ENCODE measurements at places on chromosomes 16 and 17.

DNA sequence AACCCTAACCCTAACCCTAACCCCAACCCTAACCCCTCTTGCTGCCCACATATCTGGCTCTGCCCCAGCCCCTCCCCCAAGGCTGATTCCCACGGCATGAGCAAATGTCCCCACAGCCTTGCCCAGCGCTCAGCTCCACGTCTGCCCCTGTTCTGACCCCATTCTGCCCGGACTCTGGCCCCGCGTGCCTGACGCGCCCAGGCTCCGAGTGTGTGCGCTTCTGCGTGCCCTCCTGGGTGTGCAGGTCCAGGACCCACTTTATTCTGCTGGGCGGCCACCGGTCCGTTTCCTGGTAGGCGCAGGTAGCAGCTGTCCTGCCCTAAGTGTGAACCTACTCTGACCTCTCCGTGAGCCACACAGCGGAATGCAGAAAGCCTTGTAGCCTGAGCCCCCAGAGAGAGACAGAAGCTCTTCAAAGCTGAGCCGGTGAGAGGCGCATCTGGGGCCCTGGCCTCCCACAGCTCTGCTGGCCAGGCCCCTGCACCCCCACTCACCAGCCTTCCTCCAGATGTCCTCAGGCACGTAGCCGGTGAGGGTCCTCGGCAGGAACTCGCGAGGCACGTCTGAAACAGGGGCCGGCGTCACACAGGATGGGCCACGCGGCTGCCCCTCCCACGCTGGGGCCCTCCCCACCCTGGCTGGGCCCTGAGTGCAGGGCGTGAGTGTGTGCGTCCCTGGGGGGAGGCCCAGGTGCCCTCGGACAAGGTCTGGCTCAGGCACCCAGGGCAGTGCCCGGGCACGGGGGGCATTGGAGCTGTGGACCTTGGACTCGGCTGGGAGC lies 14.0 kb upstream of the PABPN1L start:
- DNase-seq, result no peak

GRCh38 chr17:39813631-39814030 lies 50.5 kb downstream of the IKZF3 start:
- DNase-seq, result peak; percentile 86

DNA sequence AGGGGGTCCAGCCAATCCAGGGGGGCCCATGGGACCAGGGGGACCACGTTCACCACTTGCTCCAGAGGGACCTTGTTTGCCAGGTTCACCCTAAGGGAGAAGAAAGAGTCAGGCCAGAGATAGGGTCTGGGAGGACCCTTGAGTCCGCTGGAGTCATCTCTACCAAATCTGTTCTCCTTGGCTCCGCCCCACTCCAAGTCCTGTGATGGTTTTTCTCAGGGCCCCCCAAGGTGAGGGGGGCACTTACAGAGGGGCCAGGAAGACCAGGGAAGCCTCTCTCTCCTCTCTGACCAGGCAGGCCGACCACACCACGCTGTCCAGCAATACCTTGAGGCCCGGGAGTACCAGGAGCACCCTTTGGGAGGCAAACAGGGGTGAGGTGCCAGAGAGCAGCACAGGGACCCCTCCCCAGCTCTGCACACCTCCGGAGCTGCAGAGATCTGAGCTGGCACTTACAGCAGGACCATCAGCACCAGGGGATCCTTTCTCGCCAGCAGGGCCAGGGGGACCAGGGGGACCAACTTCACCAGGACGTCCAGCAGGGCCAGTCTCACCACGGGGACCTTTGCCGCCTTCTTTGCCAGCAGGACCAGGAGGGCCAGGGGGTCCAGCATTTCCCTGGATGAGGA lies 12.4 kb downstream of the COL1A1 start:
- no peak for DNase-seq

- DNase-seq, result no peak
Measured at GRCh38 chr17:80834893-80835275, 156.8 kb upstream of the CHMP6 start.

DNA sequence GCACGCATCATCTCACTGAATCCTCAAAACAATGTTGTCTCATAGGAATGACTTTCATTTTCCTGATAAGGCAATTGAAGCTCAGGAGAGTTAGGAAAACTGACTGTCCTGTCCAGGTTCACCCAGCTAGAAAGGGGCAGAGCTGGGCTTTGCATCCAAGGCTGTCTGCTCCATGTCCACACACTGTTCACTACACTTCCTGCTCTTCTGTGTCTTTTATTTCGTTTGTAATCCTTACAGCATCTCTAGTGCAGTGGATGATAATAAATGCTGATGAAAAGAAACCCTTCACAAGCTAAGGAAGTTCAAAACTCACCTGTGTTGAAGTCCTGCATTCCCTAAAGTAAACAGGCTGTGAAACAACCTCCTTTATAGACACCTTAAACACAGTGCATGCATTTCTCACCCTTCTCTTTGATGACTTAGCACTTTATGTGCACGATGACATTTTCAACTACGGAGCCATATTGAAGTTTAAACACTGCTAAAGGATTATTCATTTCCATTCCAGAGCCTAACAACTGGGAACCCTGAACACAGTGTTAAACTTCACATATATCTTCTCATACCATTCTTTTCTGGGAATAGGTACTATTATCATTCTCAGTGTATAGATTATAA lies 31.0 kb upstream of the GPR139 start:
- DNase-seq, result no peak

DNA sequence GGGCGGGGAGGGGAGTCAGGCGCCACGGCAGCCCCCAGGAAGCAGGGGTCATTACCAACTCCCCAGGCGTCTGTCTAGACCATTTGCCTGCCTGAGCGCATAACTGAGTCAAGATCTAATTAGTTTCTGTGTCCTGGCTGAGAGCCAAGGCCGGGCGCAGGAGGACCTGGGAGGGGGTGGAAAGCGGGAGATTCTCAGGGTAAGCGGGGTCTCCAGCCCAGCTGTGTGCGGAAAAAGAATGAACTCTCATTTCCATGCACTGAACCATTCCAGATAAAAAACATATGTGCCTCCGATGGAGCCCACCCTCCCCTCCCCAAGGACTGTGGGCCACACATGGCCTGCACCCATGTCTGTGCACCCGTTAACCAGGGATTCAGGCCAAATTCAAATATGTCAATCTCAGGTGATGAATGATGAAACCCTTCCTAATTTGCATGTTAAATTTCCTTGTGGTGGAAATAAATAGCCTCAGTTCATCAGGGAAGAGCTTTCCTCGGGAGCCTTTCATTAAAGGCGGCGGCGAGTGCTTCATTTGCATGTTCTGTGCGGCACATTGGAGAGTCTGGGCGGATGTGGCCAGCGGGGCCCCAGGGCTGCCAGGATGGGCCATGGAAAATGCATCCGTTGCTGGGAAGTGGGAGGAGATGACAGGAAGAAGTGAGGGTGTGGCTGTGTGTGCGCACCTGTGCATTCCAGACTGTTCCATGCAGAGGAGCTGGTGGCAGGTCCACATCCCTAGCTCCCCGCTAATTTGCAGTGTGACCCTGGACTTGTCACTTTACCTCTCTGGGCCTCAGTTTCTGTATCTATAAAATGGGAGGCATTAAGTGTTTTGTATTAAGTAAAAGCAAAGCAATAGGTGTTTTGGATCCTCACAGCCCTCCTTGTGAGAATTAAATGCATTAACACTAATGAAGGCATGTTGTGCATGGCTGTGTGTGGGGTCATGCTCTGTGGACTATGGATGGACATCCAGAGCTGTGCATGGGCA lies 151.1 kb downstream of the SDK2 start:
- DNase-seq, result no peak

- DNase-seq, result no peak
Measured at GRCh38 chr16:10485698-10486382, 94.6 kb downstream of the EMP2 start.

DNA sequence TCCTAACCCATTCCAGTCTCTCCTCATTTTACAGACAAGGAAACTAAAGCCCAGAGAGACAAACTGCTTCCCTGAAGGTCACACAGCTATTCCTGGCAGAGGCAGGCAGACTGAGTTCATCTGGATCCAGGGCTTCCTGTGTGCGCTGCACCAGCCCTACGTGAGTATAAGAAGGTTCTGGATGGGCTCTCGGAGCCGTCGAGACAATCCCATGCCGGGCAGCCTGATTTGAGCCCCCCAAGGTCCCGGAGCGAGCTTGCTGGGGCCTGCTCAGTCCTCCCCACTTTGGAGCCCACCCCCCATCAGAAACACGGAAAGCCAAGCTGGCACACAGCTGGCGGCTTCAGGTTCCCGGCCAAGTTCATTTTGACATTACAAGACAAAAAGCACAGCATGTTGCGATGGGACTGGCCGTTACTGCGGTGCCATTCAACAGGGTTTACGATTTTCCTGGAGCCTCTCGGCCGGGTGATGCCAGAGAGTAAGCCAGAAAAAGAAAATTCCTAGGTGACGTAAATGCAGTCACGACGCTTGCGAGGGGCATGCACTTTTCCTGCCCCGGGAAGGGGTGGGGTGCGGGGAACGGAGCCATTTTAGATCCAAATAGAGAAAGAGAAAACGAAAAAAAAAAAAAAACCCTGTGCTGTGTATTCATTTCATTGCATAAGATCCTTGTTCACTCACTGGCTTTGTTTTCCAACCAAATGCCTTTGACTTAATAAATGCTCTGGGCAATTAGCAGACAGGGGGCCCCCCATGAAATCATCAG lies 167.1 kb upstream of the FOXF1 start:
- DNase-seq, result no peak

DNA sequence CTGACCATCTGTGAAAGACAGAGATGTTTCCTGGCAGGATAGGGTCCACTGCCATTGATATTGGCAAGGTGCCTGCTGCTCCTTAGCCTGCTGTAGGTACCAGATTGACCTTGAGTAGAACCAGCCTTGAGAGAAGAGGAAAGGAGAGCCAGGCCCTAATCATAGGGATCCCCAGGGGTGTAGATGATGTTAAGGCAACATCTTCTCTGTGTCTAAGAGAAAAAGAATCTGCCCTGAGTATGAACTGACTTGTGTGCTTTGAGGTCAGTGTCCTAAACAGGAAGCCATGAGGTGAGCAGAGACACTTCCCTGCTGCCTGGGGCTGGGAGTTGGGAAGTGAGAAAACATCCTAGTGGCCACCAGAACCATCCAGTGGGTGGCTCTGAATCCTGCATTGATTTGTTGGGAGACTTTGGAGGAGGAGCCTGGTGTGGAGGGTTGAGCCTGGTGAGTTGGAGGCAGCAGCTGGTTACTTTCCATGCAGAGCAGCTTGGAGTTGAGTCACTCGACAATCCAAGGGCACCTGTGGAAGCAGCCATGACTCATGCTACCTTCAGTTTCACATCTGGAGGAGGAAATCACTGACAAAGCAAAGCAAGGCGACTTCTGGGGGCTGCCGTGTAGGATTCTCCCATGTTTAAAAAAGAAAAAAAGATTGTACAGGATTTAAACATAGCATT lies 47.8 kb downstream of the BMERB1 start:
- DNase-seq, result no peak

DNA sequence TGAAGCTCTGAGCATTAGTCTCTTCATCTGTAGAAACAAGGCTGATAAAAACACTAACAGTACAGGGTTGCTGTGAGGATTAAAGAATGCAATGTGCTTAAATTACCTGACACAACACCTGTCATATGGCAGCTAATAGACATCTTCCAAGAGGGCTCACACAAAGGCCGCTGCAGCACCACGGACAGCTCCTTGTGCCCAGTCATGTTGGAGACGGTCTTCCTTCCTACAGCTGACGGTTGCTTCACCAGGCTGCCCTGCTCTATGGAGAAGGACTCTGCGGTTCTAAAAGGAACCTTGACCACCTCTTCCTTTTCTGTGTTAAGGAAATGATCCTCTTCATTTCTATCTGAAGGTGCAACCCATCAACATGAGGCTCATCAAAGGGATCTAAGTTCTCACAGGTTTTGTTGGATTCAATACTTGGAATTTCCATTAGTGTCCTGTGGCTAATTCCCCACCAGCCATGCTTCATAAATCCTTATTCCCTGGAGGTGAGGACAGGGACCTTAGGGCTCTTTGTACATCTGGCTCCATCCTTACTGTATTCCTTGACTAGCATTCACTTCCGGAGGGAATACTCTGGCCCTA lies 138.9 kb upstream of the CES5A start:
- DNase-seq, result no peak

GRCh38 chr16:47082099-47082865 lies 61.5 kb downstream of the NETO2 start:
- no peak for DNase-seq

DNA sequence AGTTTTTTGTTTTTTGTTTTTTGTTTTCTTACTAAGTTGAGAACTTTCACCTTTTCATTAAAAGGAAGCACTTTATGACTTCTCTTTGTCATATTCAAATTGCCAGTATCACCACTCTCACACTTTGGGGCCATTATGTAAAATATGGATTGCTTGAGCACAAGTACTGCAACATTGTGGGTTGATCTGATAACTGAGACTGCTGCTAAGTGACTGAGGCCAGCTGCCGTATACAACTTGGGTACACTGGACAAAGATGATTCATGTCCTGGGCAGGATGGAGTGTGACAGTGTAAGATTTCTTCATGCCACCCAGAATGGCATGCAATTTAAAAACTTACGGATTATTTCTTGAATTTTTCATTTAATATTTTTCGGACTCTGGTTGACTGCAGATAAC lies 7.8 kb downstream of the TTC19 start:
- no peak for DNase-seq

- DNase-seq, result no peak
Measured at GRCh38 chr17:10875430-10875851, 37.6 kb upstream of the PIRT start.

GRCh38 chr17:59627274-59627673 lies 7.6 kb downstream of the CLTC start:
- DNase-seq, result no peak

DNA sequence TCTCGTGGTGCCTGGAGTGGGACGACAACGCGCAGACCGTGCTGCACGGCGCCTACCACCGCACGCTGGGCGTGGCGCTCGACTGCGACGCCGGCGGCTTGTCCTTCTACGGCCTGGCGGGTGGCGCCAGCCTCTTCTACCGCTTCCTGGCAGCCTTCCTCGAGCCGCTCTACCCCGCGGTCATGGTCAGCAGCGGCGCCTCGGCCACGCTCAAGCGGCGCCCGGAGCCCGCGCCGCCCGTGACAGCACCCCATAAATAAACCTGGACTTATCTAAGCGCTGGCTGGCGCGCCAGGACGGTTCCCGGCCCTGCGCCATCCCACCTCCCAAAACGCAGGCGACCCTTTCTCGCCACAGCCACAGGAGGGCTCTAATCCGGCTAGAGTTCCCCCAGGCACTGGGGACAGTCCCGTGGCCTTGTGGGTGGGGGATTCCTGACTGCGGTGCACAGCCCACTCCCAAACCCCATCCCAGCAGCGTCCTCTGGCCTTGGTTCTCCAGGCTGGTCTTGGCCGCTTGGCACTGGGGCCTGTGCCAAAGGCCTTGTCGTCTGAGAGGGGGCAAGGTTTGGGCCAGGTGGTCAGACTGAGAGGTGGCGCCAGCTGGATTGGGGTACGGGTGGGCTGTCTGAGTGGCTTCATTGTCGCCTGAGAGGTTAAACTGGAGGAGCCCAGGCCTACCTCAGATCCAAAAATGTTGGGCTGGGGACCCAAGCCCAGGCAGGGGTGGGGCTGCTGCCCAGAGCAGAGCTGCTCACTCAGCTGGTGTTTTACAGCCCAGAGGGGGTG lies 10.1 kb upstream of the SLC16A5 start:
- DNase-seq, result peak; percentile 40

DNA sequence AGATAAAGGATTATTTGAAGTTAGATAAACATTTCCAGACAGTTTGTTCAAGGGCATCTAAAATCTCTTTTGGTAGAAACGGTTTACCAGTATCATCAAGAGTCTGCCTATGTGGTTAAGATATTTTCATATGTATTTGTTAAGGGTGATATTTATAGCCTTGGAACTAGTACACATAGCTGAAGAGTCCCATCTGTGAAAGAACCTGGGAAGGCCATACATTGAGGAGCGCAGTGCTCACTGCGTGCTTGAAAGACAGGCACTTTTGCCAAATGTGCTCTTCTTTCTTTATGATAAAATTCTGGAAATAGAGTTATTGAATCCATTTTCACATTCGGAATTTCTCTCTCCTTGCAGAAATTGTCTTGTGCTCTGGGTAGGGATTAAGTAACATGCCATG lies 7.7 kb downstream of the IGSF6 start:
- no peak for DNase-seq
